ENCODE measurements at places on chromosomes 16 and 17.

DNA sequence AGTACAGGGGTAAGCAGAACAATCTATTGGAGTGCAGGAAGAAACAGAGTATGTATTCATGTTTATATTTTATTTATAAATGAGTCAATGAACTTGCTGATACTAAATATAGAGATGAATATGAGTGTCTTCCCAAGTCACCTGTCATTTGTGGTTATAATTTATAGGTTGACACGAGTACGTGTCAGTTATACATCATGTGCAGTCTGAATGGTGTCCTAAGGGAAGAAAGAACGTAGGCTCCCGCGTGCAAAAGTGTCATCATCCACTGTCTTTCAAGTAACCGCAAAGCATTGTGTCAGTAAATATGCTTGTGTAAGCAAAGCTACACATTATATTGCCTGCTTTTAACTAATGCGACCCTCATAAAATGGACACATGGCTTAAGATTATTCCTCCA, 786.1 kb downstream of the KCNJ2 start:
- DNase-seq: no peak

DNA sequence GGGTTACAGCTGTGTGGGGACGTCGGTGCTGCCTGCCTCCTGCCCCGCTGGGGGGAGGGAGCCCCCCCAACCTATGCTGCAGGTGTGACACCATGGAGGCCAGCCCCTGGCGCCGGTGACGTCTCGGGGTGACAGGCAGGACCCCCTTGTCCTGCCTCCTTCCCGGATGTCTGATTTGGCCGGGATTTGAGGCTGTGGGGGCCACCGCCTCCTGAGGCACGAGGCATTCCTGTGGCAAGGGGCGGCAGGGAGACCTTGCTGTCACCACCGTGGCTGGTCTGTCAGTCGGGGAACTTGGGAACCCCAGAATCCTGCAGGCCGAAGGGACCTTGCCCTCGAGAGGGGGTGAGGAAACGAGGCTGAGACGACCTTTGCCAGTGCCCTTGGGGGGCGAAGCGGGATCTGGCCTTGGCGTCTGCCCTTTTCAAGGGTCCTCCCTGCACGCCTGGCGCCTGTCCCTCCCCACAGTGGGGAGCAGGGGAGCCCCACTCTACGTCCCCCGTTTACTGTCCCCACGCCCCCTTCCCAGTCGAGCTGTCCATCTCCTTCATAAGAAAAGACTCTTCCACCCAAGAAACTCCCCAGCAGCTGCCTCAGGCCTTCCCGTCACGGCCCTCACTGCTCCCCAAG, 74.4 kb downstream of the METRNL start:
- DNase-seq: no peak

DNA sequence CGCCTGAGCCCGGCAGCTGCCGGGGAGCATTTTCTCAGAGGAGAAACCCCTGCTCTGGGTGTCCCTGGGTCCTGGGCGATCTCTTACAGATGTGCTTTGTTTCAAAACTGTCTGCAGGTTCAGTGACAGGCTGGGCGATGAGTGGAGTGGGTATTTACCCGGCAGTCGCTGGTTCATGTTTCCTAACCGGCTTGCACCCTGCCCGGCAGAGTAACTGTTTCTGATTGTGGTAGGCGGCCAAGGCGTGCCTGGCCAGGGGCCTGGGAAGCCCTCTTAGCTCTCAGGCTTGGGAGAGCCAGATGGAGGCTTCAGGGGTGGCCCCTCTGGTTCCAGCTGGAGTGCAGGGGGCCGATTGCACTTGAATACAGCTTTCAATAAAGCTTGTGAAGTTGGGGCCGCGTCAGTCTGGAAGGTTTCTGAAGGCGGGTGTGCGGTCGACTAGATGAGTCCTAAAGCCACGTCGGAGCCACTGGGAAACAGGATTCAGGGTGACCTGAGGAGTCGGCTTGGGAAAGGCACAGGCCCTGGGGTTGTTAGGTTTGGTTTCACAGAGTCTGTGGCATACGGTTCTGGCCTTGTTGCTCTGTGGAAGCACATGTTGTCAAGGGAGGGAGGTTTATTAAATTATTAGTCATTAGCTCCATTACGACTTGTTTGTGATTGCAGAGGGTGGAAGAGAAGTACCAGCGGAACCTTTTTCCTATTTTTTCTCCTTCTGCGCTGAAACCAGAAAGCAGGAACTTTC, 1.4 kb downstream of the BAIAP2 start:
- DNase-seq: no peak

- DNase-seq: no peak
Measured at GRCh38 chr17:49597928-49598655, 22.4 kb downstream of the NXPH3 start.

- DNase-seq: no peak
Measured at GRCh38 chr17:73335591-73336407, 24.0 kb upstream of the CDC42EP4 start.

DNA sequence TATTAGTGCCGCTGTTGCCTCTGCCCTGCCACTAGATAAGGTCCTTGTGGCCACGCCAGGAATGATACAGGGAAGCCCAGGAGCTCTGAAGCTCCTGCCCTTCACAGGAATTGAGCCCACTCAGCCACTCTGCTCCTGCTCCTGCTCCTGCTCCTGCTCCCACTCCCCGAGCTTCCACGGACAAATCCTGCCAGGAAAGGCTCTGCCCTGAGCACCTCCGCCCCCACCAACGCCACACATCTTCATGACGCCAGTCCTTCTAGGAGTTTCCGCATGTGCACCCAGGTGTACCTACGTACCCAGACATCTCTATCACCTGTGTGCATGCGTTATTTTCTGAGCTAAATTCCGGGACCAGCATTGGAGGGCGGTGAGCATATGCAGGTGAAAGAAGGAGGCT, 369.1 kb downstream of the C16orf95 start:
- DNase-seq: no peak

DNA sequence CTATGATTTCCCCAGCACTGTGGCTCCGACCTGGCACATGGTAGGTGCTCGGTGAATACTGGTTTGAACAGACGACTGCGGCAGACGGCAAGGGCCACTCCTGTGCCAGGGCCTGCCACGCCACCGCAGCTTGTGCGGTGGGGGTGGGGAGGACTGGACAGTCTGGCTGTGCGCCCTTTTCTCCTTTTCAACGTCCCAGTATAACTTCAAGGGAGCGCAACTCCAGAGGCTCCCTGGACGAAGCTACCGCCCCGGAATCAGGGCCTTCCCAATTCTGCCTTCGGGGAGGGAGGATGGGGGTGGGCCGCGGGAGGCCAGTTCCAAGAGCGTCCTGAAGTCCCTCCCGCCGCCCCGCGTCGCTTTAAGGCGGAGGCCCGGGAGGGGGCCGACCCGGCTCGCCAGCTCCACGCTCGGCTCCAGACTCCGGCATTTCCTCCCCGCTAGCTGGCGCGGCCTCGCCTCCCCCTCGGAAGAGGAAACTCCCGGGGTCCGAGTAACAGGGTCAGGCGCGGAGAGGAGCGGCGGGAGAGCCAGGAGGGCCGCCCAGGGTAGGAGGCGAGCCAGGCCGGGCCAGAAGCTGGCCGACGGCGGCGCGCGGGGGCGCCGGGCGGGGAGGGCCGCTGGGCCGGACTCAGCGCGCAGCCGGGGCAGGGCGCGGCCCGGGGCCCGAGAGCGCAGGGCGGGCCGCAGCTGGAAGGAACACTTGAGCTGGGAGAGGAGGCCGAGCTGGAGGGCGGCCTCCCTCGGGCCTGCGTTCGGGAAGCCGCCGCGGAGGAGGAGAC, at the start of gene ITPRIPL2:
Gene ITPRIPL2, plus strand, starts transcription at position 388 of the 782 bp plus-strand sequence. CDS start 498 bp downstream, outside the sequence.
- DNase-seq: peak; percentile 84

- no peak for DNase-seq
Measured at GRCh38 chr16:86231321-86231995, 278.9 kb upstream of the FOXF1 start.

GRCh38 chr16:72073560-72074230, 10.7 kb downstream of the HPR start:
- DNase-seq: no peak

DNA sequence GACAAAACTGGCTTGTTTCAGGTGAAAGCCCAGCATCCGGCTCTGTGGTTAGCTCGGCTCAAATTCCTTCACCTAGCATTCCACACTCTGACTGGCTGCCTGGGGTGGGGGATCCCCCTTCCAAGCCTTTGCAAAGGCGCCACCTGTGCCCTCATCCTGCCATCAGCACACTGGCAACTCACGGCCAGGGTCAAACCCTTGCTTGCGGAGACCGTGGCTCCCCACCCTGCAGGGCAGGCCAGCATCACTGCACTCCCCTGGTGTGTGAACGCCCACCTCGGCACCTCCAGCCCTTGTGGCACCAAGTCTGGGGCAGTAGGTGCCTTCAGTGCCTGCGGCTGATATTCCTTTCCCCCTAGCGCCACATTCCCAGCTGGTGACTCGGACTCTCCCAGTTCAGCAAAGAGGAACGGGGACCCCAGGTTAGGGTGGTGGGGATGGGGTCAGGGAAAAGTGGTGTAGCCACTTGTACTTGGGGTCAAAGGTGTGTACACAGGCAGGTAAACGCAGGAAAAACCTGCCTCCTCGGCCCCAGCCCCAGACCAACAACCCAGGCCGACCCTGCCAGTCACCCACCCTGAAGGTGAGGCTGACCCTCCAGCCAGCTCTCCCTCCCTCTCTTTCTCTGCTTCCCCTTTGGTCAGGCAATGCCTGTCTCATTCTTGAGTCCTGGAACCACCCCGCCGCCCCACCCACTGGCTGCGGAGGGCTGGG, 1.1 kb downstream of the FLII start:
- peak; percentile 53 for DNase-seq

- no peak for DNase-seq
Measured at GRCh38 chr17:36673637-36674277, 72.4 kb downstream of the MRM1 start.

DNA sequence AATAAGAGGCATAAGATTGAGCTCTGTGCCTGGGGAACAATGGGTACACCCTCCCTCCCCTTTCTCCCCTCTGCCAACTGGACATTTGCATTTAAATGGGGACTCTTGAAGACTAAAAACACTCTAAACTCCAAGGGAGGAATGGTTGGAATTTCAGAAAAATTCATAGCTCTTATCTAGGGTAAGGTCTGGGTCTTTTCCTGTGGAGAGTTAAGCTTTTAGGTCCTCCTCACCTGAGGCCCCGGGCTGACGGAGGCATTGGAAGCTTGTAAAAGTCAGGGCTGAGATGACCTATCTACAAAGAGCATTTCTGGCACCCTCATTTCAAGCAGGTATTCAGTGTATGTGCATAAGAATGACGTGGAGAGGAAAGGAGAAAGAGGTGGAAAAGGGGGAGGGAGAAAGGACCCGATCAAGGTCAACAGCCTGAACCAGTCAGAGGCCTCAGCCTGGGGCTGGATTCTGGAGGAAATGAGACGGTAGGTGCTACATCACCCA, 78.0 kb downstream of the RAP1GAP2 start:
- no peak for DNase-seq

DNA sequence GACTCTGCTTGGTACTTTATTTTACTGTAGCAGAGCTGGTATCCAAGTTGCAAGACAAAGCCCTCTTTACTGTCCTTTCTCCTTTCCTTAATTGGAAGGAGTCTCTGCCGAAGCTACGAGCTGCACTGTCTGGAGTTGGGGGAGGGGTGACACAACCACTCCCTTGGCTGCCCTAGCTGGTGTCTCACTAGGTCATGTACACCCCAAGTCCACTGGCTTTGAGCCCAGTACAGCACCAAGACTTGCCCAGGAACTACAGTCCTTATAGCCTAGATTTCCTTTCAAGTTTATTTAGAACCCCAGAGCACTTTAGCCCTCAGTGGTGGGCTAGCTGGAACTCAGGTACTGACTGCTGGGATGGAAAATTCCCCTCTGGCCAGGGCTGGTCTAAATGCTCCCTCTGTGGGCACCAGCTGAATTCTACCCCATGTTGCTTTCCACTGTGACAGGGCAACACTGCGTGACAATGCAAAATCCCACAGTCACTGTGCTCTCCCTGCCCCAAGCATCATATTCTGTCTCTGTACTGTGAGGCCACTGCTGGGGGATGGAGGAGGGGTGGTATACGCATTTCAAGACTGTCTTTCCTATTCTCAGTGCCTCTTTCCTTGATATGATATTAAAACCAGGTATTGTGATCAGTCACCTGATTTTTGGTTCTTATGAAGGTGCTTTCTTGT, 18.4 kb downstream of the EFCAB5 start:
- no peak for DNase-seq

DNA sequence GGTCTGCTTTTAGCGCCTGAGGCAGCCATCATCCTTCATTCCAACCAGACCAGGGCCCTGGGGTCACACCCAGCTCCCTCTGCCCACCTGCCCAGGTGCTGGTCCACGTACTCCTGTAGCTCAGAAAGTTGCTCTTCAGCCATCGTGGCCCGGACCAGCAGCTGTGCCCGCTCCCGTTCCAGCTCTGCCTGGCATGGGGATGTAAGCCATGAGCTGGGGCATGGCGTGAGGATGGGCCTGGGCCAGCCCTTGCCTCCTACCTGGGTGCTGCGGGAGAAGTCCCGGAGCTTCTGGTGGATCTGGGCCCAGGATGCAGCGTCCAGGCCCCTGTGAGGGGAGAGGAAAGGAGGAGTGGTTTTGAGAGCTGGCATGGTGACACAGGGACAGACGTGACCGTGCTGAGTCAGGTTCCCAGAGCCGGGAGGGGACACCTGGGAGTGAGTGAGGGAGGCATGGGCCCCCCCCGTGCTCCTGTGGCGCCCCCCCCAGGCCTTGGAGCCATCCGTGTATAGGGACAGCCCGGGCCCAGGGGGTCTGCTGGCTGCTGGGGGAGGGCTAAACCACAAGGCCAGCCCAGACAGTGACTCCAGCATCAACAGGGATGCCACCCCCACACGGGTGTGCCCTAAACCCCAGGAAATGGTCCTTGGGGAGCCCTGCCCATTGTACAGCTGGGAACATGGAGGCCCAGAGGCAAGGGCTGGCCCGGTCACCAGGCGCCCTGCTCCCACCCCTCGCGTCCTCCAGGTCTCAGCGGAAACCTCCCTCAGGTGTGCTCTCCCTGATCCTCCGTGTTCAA, 2.1 kb downstream of the ANTKMT start:
- no peak for DNase-seq

DNA sequence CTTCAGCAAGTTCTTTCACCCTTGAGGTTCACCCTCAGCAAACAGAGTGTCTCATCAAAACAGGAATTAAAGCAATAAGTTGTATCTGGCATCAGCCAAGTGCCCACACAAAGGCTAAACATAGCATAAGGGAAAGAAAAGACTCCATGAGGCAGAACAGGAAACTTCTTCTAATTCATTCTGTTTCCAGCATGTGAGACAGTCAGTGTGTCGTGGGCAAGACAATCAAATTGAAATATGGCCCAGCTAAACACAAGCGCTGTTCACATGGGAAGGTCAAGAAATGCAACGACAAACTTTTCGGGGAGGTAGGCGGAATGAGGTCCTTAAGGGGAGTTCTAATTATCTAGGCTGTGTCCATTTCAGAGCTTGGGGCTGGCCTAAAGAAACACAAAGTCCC, 393.4 kb downstream of the HAPSTR1 start:
- no peak for DNase-seq
